ENCODE measurements at places on chromosomes 11 and 22.

- no peak for DNase-seq
These were observed 10.1 kb downstream of the LIN7C start for GRCh38 chr11:27496461-27496860.

DNA sequence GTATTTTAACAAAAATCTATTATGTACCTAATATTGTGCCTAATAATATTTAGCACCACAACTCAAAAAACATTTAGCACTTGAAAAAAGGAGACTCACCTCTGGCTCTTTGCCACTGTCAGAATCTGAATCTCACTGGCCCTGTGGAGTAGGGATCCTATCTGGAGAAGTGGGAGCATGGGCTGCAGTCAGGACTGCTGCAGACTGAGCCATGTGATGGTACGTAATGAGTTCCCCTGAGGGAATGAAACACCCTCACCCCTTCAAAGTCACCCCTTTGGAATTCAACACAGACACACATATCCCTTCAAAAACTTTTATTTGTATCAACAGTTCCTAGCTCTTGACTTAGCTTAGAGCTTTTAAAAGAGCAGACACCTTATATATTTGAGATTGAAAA lies 6.5 kb downstream of the PTPMT1 start:
- no peak for DNase-seq

DNA sequence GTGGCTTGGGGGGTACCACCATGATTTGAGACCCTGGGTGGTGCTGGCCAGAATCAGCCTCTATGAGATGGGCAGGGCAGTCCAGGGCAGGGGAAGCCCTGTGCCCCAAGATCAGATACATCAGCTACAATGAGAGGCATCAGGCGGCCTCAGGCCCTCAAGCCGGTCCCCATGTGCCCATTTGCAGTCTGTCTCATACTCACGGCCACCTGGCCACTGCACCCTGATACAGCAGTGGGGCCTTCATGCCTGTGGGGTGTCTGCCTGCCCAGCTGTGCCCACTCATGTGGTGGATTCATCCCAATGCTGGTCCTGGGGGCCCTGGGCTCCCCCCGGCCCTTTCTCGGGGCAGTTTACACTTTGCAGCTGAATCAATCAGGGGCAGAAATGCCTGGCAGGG lies 42.4 kb upstream of the KCNQ1OT1 start:
- DNase-seq = no peak

DNA sequence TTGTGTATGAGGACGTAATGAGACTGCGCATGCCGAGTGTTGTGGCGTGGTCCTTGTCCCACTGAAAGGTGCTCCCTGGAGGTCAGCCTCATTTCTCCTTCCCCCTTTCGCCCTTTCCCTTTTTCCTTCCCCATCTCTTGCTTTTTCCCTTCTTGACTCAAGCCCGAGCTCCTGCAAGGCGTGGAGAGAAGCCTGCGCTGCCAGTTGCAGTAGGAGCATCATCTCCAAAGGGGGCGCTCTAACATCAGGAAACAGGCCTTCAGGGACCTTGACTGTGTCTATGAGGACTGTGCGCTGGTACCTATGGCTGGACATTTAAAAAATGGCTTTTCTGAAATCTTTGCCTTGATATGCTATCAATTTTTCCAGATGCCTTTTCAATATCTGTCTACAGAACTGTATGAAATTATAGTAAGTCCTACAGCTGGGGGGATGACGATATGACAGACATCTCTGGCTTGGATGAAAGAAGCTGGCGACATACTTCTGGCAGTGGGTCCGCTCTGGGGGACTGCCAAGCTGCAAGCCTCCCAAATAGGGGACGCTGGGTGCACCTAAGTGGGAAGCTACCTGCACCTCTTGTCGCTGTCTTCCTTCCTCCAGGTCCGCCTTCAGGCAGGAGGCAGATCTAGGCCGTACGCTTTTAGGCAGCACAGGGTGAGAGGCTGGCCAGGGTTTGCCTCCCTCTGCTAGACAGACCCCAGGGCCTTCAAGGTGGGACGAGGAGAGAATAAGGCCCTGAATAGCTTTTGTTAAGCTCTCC lies 96.5 kb downstream of the NXPE2 start:
- DNase-seq = no peak

DNA sequence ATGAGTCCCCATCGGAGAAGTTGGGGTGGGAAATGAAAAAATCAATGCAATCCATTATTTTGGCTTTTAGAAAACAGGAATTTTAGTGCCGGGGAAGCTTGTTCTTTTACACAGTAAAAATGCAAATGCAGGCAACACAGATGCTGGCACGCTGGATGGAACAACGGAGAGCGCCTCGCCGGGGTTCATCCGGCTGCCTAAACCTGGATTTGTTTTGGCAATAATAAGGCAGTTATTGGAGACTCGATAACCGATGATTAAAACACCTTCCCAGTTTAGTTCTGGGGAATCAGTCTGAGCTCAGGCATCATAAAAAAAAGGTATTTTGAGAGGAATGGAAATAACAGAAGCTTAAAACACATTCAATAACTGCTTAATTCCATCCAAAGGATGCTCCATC lies 2.9 kb downstream of the DSCAML1 start:
- no peak for DNase-seq

DNA sequence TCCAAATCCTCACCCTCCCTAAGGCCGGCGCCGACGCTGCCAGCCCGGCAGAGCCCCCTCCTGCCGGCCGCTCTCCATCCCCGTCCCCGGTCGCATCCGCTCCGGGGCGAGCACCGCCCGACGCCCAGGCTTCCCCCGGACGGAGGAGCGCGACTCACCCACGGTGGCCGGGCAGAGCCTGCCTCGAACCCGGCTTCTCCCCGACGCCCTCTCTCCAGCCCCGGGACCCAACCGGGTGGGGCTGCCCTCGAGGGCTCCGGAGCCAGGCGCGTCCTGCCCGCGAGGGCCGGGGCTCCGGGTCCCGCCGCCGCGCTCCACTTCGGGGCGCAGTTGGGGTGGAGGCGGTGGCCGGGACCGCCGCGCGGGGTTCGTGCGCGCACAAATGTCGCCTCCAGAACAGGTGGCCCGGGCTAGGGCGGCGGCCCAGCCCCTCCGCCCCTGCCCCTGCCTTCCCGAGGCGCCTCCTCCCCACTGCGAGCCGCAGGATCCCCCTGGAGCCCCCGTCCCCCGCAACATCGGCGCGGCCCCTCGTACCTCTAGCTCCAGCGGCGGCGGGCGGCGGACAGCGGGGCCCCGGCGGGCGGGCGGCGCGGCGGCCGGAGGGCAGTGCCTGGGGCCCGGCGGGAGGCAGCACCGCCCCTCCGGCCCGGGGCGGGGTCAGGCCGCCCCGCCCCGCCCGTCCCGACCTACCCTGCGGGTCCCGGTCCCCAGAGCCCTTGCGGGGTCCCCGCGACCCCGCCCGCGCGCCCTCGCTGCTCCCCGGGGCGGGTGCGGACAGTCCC lies at the start of gene A4GALT:
TSS of gene A4GALT (minus strand) at position 608 of the 782 bp plus-strand sequence. CDS start 26,919 bp downstream, outside the sequence.
- no peak for DNase-seq

DNA sequence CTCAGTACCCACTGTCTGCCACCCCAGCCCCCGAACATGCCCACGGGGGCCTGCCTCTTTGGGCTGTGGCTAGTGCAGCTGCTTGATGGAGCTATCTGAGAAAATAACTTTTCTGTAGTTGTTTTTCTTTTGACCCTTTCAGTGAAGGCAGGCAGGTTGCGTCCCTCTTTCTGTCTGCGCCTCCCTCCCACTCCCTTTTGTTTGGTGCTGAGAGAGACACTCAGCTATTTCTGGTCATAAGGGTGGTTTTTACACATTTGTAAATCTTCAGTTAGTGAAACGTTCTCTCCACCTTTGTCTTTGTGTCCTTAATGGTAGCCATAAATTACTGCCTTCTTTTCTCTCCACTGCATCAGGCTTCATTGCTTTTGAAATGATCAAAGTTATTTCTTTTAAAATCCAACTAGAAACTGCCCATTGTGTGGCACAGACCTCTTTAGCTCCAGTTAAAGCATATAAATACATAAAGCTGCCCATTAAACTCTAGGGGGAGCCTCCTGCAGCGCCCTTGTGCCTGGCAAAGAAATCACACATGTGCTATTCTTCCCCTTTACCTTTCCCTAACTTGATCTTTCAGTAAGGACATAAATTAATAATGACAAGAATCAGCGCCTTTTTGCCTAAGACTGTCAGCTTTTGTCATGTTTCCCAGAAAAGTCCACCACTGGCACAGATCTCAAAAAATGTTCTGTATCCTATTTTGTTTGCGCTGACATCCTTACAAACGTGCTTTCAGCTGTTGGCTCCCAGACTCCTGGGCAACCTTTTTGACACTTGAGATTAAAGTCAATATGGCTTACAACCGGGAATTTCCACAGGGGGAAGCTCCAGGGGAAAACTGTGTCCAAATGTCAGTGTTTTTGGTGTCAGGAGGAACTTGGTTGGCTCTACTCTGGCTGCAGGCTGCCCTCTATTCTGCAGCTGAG lies 1.7 kb upstream of the SCUBE2 start:
- DNase-seq = no peak

Data from activated T-helper 1 cell treated with anti-CD3 and anti-CD28 coated beads, Interleukin-2, amount 50 U/mL, for 16 hours (primary cell).